ENCODE measurements at places on chromosomes 1 and 21.

DNA sequence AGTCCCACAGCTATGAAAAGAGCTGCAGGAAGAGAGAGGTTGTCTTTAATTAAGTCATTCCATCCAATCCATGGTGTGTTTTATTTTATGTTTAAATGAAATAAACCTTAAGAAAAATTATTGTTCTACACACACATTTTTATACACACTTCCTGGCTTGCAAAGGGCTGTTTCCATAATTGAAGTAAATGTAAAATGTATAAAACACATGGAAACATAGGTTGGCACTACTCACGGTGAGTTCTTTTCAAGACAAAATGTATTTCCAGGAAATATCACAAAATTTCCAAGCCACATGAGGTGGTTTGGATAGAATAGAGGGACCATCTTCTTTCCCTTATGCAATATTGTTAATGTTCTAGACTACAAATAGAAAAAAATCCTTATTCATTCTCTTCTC is 426.8 kb upstream of the USP24 start:
- DNase-seq = no peak

DNA sequence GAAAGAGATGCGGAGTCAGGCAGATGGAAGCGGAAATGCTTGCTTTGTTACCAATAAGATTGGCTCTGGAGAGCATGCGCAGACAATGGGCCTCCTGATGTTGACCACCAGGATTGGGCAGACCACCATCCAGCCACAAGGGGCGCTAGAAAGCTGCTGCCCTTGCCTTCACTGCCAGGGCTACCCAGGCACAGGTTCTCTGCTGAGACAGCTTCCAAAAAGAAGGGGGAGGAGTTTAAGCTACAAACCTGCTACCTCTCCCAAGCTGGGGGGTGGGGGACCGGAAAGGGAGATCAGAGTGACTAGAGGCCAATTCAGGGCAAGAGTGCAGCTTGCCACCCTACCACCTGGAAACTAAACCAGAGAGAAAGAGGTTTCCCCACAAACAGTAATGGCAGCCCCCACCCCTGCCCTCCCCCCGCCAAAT is 369.7 kb downstream of the RRAGC start:
- DNase-seq = peak; percentile 43

DNA sequence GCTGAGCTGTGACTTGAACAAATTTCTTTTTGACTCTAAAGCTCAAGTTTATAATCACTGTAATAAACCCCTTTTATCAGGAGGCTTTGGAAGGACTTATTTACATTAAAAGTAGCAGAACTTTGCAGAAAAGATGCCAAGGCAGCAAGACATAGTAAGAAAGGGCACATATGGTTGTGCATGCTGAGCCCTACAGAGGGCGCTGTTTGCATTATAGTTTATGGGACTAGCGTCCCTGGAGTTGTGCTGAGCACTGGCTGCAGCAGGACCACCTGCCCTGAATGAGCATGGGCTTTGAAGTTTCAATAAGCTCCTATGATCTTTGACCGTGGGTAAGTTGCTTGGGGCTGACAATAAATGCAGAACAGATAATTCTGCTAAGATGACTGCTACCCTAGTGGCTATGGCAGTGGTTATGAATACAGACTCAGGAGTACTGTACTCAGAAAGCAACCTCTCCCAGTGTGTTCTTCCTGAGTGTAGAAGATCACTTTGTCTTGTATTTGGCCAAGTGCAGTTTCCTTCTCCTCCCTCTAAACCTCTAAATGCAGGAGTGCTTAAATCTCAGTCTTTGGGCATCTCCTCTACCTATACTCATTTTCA is 45.4 kb upstream of the USP1 start:
- peak; percentile 58 for DNase-seq

GRCh38 chr1:172266528-172267174 is 153.8 kb upstream of the C1orf105 start:
- DNase-seq = no peak

GRCh38 chr1:180254854-180255253 is 24.8 kb downstream of the LHX4 start:
- DNase-seq = no peak

DNA sequence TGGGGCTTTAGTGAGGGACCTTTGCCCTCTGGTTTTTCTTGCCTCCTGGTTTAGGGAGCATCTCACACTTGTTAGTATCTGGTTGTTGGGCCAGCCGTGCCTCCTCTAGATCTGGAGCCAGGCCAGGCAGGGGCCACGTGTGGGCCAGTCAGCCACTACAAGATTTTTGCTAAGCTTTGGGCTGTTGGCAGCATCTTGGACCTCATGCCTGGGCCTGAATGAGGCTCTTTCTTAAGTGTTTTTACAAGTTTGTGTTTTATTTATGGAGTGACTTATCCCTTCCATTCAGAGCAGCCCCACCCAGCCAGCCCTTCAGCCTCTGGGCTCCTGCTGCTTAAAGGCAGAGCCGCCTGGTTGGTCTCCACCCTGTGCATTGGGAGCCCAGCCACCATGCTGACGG is 1.6 kb upstream of the SH3BGRL3 start:
- DNase-seq = peak; percentile 52

GRCh38 chr1:112904831-112905261 is 51.1 kb downstream of the SLC16A1 start:
- DNase-seq = no peak

DNA sequence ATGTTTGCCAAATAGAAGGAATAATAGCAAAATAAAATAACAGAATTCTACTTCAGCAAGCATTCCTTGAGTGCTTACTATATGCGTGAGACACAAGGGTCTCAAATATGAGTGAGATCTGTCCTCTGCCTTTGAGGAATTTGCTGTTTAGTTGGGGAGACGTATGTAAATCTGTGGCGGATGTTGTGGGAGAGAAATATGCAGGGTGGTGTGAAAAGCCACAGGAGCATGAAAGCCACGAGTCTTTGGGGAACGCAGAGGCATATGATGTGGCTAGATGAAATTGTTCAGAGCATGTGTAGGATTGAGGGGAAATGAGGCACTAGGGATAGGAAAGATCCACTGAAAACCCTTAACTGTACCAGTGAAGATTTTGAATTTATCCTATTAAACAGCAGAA is 244.4 kb downstream of the PBX1 start:
- DNase-seq = peak; percentile 69
